ENCODE measurements at places on chromosomes 2 and 18.

DNA sequence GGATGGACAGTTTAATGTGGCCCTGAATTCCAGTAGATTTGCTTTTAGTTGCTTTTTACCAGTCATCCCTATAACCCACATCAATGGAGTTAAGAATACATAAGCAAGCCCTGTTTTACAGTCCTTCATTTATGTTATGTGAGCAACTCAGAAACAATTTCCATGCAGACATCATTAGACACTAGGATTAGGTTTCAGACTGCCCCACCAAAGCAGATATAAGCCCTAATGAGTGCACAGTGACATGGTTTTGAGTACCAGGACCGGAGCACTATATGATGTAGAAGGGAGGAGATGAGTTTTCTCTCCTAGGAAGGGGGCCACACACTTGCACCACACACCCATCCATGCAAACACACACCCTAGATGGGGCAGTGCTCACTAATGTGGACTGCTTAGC lies 15.5 kb downstream of the KCNS3 start:
- no peak for DNase-seq

DNA sequence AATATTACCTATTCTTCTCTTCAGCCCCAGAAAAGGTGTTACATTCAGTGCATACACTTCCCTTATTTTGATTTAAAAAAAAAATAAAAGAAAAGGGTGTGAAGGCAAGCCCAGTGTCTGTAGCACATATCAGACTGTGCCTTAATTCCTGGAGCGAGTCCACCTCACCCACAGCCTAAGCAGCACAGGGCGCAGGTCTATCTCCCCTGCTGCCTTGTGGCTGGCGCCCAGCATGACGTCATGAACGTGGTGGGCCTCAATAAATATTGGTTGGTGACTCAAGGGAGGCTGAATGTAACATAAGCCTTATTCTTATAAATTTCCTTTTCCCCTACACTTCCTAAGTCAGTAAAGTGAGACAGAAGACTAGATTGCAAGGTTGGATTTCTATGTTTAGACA lies 26.4 kb downstream of the ST3GAL5 start:
- DNase-seq: no peak

DNA sequence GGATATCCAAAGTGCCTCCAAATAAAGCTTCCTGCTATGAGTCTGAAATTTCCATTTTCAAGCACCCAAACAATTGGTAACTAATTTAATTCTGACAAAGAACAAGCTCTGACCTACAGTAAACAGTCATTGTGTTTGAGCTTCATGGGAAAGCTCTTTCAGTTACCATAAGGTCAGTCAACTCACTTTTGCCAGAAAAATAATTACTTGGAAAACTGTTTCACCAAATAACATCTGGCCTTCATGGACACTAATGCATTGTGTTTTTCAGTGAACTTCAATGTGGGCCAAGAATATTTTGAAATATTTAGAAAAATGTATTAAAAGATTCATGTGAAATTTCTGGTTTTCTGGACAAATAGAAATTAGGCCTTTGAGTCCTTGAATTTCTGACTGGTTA lies 369.9 kb downstream of the GALR1 start:
- DNase-seq: no peak

GRCh38 chr2:45962177-45962921 lies 310.9 kb downstream of the PRKCE start:
- DNase-seq: no peak

DNA sequence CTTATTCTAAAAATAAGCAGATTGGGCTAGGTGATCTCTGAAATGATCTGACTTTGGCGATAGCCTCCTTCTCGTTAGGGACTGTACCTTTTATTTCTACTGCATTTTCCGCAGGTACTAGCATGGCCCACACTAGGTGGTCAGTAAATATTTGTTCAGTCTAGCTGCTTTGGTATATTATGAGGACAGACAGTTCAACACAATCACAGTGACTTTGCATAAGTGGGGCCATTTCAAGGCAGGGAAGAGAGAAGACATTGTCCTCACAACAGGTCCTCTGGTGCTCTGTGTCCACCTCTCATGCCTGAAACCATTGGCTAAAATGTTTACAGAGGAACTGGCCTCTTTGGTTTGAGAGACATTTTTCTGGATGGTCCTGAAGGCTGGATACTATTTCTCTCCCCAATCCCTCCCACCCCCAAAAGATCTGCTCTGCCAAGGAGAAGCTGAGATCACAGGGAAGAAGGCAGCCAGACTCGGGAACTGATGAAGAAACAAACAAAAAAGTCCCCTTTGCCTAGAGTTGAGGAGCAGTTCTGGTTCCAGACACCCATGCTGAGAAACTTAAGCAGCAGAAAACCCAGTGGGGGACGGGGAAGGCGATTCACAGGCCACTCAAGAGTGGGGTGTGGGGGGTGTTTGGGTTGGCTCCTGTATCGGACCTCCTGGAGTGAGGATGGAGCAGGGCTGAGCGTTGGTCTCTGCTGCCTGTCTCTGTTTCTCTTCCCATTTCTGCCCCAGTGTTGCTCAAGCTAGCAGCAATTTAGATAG lies 2.9 kb upstream of the TNP1 start:
- no peak for DNase-seq

- DNase-seq: no peak
Measured at GRCh38 chr2:153291718-153292117, 186.8 kb downstream of the RPRM start.

DNA sequence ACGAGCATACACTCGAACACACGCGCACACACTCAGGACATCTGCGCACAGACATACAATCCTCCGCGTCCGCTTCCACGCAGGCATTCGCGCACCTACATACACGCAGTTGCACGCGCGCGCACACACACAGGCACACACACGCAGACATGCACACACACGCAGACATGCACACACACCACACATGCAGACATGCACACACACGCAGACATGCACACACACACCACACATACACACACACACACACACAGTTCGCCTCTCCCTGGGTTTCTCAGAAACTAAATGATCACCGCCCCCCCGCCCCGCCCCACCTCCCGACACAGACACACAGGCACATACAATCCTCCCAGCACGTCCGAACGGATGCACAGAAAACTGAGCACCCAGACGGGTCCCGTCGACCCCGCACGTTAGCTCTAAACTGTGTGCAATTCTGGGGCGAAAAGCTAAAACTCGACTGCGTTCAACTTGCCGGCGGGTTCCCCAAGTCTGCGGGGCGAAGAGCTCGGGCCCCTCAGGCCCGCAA lies 1.0 kb downstream of the EPHA4 start:
- DNase-seq: no peak

- no peak for DNase-seq
Measured at GRCh38 chr2:70816726-70817125, 3.7 kb downstream of the CLEC4F start.

DNA sequence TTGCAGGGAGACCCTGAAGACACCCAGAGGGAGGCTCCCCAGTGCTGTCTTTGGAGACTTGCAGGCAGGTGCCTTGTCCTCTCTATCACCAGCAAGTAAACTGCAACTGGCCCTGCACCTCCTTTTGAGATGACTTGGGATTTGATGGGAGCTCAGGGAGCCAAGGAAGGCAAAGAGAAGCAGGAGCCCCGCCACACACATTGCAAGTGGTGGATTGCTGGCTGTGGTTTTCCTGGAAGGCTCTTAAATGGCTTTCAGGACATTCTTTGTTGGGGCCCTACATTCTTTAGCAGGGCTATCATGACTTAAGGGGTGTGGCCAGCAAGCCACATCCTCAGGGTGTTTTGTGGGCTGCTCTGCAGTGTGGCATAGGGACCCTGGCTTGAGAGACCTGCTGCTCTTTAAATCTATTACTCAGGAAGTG lies 39.9 kb upstream of the CDC42EP3 start:
- peak; percentile 53 for DNase-seq

DNA sequence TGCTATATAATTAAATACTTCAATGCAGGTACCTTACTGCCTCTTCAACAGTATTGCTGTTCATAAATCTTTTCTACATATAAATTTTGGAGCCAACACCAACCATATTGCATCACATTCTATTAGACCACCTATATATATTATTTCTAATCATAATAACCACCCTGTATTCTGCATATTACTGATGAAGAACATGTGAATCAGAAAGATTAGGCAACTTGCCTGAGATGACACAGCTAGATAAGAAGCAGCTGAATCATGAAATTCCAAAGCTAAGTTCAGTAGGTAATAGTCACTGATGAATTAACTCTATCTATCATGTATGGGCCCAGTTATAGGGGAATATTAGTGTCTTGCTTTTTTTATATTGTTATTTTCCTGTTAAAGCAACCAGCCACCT lies 161.8 kb downstream of the AGPS start:
- DNase-seq: no peak

DNA sequence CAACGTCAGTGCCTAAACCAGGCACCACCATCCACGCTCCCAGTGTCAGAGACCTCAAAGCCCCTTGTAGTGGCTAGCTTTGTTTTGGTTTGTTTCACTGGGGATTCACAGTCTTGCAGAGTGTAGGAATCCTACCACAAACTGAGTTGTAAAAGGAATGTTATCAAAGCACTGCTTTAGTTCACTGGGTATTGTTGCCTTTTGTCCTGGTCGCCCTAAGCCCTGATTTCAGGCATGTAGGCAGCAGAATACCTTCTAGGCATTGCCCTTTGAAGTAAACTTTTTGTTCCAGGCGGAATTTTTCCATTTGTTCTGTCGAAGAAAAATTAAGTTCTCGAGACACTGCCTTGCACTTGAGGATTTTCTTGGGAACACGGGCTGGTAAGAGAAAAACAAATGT lies 29.4 kb downstream of the PTMA start:
- DNase-seq: no peak

DNA sequence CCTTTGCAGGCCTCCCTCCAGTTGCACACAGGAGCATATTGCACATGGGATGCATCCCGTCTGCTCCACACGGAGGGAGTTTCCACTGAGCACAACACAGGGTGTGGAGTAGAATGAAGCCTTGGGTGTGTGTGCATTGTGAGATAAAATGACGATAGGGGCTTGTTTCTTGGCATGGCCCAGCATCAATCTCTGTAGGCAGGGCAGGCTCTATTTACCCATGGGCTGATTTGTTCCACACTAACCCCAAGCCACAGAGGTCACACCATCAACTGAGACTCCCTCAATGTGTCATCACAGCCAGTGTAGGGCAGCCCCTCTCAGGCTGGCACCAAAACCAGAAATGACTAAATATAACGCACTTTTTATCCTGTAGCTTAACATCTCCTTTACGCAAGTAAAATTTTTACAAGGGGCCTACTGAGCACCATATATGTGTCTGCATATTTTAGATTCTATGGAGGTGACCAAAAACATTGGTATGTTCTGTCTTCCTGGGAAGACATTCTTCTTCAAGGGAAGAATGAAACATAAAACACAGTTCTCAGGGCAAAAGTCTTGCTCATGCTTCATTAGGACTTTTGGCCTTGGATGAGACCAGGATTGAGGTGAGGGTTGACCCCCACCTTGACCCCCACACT lies 2.7 kb upstream of the GKN1 start:
- DNase-seq: no peak

DNA sequence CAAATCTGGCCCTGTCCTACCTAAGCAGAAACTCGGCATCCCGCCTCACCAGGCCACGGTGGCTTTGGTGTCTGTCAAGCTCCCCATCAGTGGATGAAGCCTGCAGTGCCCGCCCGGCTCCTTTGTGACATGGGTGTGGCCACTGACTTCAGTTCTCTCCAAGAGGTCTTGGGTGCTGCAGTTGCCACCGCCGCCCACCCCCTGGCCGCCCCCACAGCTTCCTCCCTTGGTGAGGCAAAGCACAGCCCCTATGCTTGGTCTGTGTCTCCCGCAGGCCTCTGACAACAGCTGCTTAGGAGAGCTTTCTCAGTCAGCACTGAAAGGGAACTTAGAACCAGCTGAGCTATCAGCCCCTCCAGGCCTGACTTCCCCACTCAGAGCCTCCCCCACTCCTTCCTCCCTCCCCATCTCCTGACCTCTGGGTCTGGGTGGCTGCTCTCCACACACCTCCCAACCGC lies 22.9 kb upstream of the GPR55 start:
- DNase-seq: no peak

DNA sequence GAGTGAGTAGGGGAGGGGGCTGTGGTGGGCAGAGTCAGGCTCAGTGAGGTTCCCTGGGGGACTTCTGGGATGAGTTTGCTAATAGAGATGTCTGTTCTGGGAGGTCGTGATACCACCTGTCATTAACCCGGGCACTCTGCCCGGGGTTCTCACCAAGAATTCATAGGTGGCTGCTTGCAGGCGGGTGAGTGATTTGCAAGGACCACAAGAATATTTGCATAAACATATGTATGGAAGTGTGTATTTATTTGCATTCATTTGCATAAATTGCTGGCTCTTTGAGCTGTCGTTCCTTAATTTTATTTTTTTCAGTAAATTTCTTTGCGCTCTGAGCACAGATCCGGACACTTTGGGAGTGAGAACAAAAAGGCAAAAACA lies 260.0 kb downstream of the ATAD2B start:
- DNase-seq: no peak

DNA sequence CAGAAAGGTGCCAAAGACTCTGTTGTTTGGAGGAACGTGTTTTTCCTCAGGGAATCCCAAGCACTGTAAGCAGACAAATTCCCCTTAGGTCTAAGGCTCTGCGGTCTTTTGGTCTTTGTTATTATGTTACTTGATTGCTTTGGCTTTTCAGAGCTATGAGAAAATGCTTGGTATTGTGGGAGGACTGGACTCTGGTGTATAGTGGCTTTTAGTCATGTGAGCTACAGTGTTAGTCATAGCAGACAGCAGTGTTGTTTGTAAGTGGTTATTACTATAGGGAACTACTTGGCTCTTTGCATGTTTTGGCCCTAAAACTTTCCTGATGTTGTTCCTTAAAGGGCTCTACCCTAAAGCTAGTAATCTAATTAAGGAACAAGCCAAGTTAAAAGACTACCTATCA lies 956.2 kb upstream of the LRATD1 start:
- no peak for DNase-seq

DNA sequence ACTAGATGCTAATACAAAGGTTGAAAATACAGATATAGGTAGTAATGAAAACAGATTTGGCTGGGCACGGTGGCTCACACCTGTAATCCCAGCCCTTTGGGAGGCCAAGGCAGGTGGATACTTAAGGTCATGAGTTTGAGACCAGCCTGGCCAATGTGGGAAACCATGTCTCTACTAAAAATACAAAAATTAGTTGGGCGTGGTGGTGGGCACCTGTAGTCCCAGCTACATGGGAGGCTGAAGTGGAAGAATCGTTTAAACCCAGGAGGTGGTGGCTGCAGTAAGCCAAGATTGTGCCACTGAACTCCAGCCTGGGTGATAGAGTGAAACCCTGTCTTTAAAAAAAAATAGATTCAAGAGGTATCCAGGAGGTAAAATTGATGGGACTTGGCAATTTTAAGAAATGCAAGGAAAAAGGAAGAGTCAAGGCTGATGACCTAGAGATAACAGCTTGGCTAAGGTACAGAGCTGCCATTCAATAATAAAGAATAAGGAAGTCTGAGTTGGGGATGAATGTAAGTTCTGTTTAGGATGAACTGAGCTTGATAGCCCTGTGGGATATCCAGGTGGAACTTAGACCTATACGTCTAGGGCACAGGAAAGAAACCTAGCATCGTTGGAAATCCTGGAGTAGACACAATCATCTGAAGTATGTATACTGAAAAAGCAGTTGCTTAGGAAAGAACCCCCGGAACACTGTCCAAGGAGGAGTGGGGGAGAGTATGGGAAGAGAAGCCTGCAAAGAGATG lies 9.1 kb downstream of the MAT2A start:
- DNase-seq: no peak

- DNase-seq: no peak
Measured at GRCh38 chr18:73461780-73462059, 593.9 kb upstream of the NETO1 start.
